ENCODE measurements at places on chromosomes 12 and 14.
A peak's percentile ranks its signal among the peaks of the same experiment; 100 is the strongest.

DNA sequence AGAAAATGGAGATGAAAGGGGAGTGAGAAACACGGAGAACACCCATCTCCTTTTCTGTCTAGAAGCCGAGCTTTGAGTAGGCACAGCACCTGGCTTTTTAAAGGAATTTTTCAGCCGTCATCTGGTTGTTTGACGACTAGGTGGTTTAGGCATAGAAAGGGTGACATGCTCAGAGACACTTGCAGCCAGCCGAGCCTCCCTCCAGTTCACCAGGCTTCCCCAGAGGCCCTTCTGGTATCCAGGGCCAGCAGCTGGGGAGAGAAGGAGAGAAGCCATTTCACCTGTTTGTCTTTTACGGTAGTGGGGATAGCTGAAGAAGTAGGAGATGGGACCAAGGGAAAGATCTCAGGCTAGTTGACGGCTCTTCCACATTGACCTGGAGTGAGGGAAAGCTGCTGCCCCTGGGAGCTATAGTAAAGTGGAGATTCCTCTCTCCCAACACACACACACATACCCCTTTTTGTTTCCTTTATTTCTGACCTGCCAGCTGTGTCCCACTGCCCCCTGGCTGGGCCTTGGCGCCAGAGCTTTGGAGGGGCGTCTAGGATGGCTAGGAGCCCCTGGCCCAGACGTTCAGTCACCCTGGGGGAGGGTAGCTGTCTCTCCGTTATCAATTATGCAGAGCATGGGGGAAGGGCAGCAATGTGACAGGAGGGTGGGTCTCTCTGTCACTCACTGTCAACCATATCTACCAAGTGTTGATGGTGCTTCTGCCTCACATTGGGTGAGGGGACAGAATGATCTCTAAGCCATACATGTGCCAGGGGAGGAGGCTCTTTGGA, 5.5 kb downstream of the MAP3K12 start:
- DNase-seq: no peak

GRCh38 chr12:26268841-26269561, 73.6 kb downstream of the SSPN start:
- DNase-seq: no peak

GRCh38 chr12:16789204-16789790, 183.3 kb upstream of the LMO3 start:
- DNase-seq: no peak

DNA sequence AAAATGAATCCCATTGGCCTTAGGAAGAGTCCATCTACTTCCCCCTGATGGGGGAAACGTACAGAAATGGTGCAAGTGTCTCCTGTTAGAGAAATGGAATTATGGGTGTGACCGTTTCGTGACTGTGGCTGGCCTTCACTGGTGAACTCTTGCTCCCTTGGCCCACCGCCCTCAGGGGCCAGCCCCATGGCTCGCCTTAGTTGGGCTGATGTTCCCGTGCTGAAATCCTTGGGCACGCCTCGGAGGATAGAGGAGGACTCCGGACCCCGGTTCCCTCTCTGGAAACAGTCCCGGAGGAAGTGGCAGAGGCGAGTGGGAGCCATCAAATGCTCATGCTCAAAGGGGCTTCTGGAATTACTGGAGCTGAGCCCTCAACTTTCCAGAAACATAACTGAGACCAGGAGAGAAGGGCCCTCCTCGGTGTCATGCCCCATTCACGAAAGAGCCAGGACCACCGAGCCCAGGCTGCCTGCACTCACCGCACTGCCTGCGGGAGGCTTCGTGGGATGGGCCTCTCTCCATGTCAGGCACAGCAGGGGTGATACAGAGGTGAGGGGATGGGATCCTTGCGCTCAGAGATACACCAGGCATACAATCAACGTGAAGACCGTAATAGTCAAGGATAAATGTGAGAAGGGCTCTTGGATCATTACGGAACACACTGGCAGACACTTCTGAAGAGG, 10.1 kb upstream of the CACNA2D4 start:
- no peak for DNase-seq

DNA sequence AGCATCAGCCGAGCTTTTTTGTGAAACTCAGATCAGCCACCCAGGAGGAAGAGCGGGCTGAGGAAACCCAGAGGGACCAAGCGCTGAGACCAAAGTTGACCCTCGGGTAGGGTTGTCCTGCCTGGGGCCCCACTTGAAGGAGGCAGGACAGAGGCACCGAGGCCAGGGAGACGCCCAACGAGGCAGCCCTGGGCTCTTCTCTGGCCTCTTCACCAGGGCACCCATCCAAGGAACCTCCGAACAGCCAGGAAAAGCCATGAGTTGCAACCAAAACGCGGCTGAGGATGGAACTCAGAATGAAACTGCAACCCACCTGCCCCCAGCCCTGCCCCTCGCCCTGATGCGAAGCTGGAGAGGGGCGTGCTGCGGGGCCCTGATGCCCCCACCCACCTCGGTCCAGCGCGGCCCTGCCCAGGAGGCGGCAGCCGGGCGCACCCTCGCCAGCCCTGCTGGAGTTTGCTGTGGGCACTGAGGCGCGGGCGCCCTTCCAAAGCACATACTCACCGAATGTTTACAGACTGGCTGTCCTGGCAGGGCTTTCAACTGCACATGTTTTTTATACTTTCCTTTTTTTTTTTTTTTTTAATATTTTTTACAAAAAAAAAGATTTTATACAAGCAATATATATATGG, 41.9 kb downstream of the JDP2 start:
- DNase-seq: no peak

- no peak for DNase-seq
Observed at GRCh38 chr12:98446060-98446459, 69.3 kb upstream of the TMPO start.

- no peak for DNase-seq
Observed at GRCh38 chr14:22973217-22974032, 8.9 kb downstream of the AJUBA start.

- DNase-seq: no peak
Observed at GRCh38 chr14:79724934-79725717, 486.2 kb downstream of the DIO2 start.

DNA sequence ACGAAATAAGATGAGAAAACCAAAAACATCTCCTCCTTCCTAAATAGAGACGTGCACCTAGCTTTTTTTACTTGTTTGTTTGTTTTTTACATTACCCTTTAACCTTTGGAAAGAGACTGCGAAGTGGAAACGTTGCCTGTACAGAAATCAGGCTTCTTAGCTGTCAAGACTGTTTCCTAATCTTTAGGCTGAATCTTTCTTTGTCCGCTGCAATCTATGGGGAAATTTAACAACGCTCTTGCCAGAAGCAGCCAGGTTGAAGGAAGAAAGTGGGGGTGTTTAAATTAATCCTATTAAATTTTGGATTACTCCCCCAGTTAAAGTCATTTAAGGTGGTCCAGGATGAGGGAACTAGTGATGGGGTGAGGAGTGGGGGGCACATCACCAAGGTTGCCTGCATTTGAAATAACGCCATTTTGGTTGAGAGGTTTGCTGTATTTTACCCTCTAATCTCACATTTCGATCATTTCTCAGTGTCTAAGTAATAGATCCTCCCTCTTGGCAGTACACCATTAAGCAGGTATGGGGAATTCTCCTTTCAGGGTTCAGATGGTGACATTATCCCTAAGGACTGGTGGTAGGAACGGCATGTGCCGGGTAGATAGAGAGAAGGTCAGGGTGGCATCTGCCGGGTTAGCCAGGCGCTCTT, 2.6 kb downstream of the FLRT2 start:
- DNase-seq: no peak

DNA sequence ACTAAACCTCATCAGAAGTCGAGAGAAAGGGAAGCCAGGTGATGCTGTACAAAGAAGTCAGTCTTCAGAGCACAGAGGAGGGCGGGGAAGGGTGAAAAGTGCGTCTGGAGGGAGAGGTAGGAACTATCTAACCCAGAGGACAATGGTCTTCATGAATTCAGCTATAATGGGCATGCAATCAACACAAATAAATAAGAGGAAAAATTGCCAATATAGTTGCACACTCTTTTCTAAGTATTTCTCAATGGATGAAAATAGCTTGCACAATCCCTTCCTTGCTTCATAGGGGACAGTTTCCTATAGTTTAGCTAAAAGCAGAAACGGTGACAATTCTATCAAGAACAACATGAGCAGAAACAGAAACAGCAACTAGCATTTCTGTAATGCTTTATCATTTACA, 931.2 kb downstream of the AACS start:
- DNase-seq: no peak

DNA sequence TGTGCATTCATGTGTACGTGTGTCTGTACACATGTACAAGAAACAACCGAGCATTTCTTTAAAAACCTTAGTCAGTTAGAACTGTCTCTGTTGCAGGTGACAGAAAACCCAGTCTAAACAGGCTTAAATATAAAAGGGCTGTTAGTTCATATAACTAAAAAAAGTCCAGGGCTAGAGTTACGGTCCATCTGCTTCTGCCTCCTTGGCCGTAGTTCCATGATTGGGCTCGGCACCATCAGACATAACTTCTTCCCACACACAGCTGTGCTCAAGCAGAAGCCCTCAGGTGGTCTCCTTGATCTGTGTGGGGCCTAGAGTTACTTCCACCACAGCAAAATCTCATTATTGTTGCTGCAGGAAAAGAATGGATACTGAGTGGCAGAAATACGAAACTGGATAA, 34.6 kb downstream of the CKB start:
- DNase-seq: no peak

GRCh38 chr12:96302687-96303310, 97.4 kb downstream of the CDK17 start:
- no peak for DNase-seq

- DNase-seq: peak; percentile 65
Observed at GRCh38 chr14:92729634-92730358, 18.6 kb downstream of the LGMN start.

DNA sequence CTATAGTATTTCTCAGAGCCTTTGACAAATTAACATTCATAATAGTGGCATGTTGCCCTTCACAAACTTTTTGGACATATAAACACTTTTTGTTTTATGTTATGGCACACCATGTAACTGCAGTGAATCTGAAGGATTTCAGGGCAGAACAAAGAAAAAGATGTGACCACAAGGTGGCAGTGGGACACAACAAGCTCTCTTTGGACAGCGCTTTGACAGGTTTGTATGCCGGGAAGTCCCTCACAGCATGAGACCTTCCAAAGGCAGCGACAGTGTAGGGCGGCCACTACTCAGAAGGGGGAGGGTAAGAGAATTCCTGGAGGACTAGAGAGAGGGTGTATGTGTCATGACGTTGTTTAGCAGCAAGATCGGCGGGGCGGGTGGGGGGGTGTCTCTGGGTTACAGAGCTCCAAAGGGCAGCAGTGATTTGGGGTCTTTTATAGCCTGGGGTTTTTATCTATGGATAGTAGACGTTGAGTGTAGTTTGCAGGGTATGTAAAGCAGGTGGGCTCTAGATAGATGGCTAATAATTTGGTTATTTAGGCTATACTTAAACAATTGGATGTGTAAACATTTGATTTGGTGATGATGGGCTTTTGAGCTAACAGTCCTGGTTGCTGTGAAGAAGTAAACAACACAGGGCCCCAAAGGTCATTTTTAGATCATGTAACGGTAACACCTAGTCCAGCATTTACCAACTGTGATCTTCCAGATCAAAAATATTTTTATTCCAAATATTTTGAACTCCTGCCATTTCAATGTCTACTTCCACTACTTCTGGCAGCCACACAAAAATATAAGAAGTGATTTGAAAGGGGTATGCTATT, 22.9 kb downstream of the ETFBKMT start:
- DNase-seq: peak; percentile 48

DNA sequence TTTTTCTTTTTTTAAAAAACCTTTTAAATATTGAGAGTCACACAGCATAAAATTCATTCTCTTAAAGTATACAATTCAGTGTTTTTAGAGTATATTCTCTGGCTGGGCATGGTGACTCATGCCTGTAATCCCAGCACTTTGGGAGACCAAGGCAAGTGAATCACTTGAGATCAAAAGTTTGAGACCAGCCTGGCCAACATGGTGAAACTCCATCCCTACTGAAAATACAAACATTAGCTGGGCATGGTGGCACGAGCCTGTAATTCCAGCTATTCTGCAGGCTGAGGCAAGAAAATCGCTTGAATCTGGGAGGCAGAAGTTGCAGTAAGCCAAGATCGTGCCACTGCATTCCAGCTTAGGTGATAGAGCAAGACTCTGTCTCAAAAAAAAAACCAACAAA, 68.4 kb upstream of the BCAT1 start:
- DNase-seq: no peak

DNA sequence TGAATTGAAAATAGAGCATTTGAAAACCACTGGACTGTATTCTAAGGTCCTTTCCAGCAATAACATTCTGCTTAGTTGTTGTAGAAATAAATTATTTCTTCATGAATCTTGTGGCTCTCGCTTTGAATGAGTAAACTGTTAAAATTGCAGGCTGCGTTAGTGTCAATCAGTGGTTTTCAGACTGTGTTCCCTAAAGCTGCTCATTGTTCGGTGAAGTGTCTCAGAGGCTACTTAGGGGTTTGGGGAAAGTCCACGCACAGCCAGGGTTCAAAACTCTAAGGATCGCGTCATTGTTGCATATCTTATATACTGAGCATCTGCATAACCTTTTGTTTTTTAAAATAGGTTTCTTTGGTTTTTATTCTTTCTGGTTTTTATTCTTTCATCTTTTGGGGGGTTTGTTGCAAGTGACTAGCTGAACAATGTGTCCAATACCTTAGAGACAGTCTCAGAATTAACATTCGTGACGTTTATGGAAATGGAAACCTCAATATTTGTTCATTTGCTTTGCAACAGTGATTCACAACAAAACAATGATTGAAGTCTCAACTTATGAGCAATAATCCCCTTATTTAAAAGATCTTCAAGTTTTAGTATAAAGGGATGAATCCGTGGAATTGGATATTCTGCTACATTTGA, 108.1 kb downstream of the TTLL5 start:
- no peak for DNase-seq

GRCh38 chr14:90500665-90501370, 104.0 kb downstream of the CALM1 start:
- DNase-seq: no peak

- peak; percentile 33 for DNase-seq
Observed at GRCh38 chr12:74689071-74689655, 151.5 kb downstream of the ATXN7L3B start.

DNA sequence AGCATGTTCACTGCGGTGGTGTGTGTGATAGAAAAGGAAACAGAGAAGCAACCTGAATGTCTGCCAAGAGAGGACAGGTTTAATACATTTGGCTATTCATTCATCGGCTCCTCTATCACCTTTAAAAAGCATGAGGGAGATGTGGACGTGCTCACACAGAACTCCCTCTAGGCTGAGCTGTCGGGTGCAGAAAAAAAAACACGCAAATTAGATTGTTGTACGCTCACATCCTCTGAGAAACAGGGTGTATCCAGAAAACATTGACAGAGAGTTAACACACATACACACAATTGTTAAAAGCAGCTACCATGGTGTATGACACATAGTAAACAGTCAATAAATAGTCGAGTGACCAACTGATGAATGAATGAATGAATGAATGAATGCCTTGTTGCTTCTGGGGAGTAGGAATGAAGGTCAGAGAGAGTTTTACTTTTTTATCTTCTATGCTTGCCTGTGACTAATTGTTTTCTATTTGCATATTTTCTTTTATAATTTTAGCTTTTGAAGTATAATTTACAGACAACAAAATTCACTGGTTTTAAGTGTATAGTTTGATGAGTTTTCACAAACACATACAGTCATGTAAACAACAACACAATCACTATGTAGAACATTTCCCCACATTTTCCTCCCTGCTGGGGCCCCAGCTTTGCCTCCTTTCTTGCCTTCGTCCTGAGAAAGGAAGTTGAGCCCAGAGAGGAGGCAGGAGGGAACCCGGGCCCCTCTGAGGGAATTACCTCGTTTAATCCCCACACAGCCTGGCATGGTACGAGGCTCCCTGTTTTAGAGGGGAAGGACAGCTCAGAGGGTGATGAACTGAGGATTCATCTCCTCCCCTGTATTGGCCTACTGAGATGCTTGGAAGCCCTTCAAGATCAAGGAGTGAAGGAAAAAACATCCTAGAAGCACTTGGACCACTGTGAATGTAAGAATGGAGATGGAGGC, 19.7 kb upstream of the FAM222A start:
- DNase-seq: no peak

Measured in AG09309 (cell line).